Cardiac fibroblast (primary cell): ENCODE measurements at places on chromosomes 2 and 18.

GRCh38 chr2:33069894-33070651, 123.3 kb downstream of the LTBP1 start:
- peak; percentile 99 for DNase-seq

- DNase-seq, result no peak
Observed at GRCh38 chr2:39779927-39780326, 869 bp upstream of the THUMPD2 start.

GRCh38 chr18:75376004-75376403, 51.5 kb downstream of the SMIM21 start:
- DNase-seq, result no peak

- peak; percentile 54 for DNase-seq
Observed at GRCh38 chr2:1854729-1855547, 110.6 kb upstream of the PXDN start.
